Cortex of kidney (tissue), 1 donor: ENCODE measurements at places on chromosomes 5 and 9.

DNA sequence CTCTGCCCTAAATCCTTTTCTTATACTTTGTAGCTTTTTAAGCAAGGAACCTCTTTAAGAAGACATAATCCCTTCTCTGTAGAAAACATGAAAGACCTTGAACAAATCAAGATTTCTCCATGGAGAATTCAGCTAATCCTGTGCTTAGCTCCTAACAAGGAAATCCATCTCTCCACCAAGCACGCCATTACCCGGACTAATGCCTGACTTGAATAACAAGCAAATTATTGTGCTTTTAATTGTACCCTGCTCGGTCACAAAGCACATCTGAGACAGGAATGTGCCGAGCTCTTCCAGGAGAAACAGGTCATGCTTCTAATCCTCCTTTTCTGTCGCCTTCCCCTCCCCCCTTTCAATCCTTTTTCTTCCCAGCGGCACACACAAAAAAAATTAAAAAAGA is 141.3 kb downstream of the PSAT1 start:
- DNase-seq, result no peak

GRCh38 chr5:175052351-175052750 is 328.0 kb downstream of the MSX2 start:
- DNase-seq, result no peak

DNA sequence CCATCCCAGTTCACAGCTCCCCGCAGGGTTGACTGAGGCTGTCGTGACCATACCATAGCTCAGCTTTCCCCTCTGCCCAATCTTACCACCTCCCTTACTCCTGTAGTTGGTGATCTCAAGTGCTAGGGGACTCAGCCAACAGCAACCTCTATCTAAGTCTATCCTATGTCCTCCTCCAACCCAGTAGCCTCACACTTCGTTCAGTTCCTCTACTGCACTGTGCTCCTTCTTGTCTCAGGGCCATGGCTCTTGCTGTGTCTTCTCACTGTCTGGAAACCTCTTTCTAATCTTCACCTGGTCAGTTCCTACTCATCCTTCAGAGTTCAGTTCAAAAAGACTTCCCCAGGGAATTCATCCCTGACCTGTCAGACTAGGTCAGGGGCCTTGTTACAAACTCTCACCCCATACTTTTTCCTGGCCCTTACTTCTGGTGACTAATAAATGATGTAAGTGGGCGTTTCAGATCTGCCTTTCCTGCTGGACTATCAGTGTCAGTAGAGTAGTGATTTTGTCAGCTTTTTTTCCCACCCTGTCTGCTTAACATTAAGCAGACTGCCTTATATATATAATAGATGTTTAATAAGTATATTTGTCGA is 53.6 kb upstream of the NR3C1 start:
- no peak for DNase-seq

DNA sequence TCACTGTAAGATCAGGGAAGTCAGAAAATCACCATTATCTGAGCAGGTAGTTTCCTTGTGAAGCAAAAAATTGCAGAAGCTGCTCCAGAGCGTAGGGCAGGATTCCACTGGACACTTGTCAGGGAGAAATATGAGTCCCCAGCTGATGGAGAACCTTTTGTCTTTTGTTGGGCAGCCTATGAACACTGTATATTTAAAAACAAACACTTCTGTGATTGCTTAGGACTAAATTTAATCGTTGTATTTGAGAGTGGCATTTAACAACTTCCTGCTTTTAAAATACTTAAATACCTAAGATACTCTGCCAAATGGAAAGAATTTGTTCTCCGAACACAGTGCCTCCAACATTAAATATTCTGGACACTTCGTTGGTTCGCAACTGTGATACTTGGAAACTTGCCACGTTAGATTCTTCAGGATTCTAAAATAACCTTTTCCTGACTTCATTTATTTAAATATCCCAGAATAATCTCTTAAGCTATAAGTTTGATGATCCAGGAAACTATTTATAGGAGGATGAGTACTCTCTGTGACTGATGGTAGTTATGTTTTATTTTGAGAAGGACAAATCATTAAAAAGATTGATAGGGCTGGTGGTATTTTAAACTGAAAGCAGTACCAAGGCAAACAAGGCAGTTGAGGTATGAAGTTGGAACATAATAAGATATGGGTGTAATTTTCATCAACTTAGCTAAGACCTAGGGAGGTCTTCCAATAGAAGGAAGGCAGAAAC is 2.7 kb upstream of the HSPA4 start:
- DNase-seq, result no peak

GRCh38 chr9:134502809-134503211 is 138.8 kb upstream of the COL5A1 start:
- DNase-seq, result no peak

GRCh38 chr5:78992146-78992545 is 7.0 kb upstream of the ARSB start:
- no peak for DNase-seq

DNA sequence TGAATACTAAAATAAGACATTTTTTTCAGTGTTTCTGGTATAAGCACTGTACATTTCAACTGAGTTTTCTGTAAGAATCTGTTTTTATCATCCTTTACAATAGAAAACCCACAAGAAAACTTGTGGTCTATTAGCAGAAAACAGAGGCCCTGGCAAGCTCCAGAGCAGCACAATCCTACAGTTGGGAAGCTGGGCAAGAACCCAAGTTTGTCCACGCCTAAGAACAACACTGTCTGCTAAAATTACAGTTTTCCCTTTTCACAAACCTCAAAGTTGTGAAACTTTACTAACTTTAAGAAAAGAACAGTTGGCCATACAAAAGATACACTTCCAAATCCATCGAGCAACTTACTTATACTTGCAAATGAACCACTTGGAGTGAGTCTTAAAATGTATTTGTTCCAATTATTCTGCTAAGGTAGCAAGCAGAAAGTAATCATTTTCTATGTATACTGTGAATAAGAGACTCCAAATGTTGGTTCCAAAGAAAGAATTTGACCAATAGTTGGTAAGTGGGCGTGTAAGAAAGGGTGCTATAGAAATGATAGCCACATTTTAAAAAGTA is 982.0 kb upstream of the ARRDC3 start:
- no peak for DNase-seq

DNA sequence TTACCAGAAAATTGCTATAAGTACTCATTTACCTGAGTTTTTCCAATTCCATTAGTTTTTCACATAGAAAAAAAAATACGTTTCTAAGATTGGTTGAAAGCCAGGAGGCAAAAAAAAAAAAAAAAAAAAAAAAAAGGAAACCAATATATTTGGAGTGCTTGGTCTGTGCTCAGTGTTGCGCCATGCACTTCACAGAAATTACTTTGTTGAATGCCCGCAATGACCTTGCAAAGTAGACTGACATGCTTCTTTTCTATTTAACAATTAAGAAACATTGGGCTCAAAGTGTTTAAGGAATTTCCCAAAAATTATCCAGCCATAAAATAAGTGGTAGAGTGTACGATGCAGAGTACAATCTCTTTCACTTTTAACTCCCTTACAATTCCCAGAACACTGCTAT is 65.2 kb upstream of the PAPPA start:
- DNase-seq, result no peak

DNA sequence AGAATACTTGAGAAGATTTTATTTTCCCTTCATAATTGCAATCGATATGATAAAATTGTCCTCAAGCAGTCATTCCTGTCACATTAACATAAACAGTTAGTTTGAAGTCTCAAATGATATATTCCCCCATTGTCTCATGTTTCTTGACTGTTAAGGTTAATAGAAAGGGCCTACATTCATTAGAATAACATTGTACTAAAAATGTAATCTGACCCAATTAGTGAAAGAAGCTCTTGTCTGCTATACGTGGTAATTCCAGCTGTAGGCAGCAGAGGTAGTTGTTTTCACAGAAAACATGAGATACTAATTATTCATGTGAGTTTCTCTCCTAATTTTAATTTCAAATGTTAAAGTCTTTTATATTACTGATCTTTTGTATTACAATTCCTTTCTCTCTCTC is 25.9 kb upstream of the AP3B1 start:
- no peak for DNase-seq

- DNase-seq, result no peak
Measured at GRCh38 chr5:72018143-72018803, 89.0 kb upstream of the MAP1B start.

DNA sequence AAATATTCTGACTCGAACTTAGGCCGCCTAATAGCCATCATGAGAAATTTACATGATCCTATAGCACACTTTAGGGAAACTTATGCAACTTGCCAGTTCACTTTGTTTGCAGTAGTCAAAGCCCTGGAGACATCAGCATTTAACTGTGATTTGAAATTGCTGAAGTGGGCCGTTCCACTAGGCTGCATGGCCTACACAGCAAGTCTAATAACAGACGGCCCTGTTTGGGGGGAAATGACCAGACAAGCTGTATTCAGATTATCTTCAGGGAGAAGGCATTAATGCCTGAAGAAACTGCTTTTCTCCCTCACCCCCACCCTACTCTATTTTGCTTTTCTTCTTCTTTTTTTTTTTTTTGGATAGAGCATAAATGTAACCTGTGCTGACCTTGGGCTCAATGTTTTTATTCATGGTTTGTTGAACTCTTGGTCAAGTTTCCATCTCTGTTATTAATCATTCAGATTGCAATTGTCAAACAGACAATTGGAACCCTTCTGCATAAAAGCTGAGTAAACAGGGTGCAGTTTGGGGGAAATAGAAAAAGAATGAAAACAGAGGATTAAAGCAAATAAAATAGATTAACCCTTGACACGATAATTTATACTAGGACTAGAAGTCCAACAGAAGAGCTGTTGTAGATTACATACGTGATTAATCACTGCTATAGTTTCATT is 1928.2 kb upstream of the WWC1 start:
- no peak for DNase-seq

DNA sequence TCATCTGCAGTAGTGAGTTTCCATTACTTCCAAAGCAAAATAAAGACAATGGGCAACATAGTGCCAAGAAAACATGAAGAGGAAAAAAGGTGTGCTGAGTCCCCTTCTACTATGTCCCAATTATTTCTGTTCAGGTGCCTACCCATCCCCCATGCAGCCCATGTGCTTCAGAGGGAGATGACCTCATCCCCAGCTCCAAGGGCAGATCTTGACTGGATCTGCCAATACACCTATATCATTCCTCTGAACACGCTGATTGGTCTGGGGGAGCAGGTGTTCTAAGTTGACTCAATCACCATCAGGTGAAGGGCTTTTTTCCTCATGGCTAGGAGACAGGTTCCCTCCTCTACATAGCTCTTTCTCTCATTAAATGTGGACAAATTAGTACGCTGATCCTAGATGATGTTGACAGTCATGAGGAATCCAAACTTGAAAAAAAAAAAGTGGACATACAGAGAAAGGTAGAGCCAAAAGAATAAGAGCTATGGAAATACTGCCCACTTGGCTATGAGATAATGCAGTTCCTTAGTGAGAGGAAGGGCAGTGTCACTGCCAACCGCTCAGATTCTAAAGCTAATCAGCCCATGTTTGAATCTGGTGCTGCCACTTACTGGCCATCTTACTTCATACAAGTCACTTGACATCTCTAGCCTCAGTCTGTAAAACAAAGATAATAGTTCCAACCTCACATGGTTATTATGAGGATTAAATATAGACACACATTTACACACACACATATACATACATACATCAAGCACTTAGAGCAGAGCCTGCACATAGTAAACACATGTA is 23.1 kb downstream of the PRELID2 start:
- no peak for DNase-seq

DNA sequence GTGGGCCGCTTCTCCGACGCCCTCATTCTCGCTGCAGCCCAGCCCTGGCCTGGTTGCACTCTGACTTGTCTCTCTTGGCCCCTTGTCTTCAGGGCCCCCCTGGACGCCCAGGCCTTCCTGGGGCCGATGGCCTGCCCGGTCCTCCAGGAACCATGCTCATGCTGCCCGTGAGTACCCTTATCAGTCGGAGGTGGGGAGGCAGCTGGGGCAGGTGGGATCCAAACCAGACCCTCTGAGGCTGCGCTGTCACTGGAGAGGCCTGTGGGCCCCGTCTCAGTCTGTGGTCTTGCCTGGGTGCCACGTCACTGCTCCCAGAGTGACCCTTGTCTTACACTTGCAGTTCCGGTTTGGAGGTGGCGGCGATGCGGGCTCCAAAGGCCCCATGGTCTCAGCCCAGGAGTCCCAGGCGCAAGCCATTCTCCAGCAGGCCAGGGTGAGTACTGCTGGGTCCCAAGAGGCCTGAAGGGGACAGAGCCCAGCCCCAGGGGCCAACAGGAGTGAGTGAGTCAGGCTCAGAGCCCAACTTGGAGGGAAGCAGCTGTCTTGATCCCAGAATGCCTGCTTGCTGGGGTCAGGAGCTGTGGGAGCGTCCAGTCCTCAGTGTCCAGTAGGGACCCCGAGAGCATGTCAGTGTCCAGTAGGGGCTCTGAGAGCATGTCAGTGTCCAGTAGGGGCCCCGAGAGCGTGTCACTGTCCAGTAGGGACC is 109.0 kb downstream of the COL5A1 start:
- DNase-seq, result no peak

GRCh38 chr5:125715216-125715615 is 708.0 kb upstream of the GRAMD2B start:
- DNase-seq, result no peak

DNA sequence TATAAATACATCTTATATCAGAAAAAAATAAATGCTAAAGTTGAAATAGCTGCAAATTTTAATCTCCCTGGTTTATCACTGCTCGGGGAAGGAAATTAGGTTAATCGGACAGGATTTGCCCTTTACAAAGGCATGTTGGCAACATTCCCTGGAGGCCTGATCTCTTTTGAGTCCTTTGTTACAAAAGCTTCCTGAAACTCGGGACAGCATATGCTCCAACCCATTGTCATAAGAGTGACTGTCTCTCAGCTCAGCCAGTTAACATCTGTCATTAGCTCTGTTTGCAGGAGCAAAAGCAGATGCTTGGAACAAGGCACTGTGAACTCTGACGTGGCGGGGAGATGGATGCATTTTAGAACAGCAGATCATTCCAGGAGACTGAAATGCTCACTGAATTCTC is 80.6 kb downstream of the MYO10 start:
- DNase-seq, result no peak

DNA sequence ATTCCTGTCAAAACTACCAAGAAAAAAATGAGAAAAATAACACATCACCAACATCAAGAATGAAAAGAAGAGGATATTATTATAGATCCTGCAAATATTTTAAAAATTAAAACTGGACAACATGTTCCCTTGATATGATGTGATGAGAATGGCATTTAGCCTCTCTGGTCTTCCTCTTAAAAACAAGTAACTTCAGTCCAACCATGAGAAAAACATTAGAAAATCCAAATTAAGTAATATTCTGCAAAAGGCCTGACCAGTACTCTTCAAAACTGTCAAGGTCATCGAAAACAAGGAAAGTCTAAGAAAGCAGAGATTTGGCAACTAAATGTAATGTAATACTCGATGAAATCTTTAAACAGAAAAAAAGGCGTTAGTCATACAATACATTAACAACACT is 167.1 kb upstream of the SNX2 start:
- DNase-seq, result no peak

- DNase-seq, result no peak
Measured at GRCh38 chr5:66436721-66437120, 159.5 kb upstream of the MAST4 start.

- DNase-seq, result no peak
Measured at GRCh38 chr5:168935183-168935582, 356.0 kb upstream of the PANK3 start.

DNA sequence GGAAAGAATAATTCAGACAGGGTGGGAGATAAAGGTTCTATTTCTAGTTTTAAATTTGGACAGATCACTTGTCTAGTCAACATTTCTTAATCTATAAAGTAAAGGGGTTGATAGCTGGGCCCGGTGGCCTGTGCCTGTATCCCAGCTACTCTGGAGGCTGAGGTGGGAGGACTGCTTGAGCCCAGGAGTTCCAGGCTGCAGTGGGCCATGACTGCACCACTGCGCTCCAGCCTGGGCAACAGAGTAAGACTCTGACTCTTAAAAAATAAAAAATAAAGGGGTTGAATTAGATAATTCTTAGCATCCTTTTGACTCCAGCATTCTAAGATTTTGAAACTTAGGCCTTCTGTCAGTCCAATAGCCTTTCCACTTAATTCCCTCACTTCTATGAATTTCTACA is 10.8 kb downstream of the DIAPH1 start:
- DNase-seq, result no peak
